ENCODE measurements at places on chromosomes 11 and 22. TPM values are rescaled to one million over a fixed set of nuclear protein-coding genes. Genes with fewer than 3 reads are reported as not detected.

- no peak for DNase-seq
- peaks cover 57% of the 10 kb centered on the region for H3K27me3 ChIP-seq
- H3K36me3 ChIP-seq: no peaks in the 10 kb centered on the region
- H3K4me1 ChIP-seq: no peaks in the 10 kb centered on the region
- H3K4me3 ChIP-seq: no peak overlapping the region
- no peak overlapping the region for H3K27ac ChIP-seq
Measured at GRCh38 chr22:46538814-46539160, 1.4 kb upstream of the CELSR1 start.

GRCh38 chr22:46088541-46089311 is 61.6 kb upstream of the PPARA start:
- no peak overlapping the region for H3K4me3 ChIP-seq
- peak; percentile 83 for DNase-seq
- no peaks in the 10 kb centered on the region for H3K27me3 ChIP-seq
- H3K27ac ChIP-seq: peak overlapping the region; percentile 97
- H3K4me1 ChIP-seq: no peaks in the 10 kb centered on the region

- no peaks in the 10 kb centered on the region for H3K4me1 ChIP-seq
- H3K4me3 ChIP-seq: no peak overlapping the region
- H3K36me3 ChIP-seq: no peaks in the 10 kb centered on the region
Measured at GRCh38 chr22:17322511-17322910, 46.7 kb upstream of the CECR2 start.

Gene SYT12
- total RNA-seq: not detected

DNA sequence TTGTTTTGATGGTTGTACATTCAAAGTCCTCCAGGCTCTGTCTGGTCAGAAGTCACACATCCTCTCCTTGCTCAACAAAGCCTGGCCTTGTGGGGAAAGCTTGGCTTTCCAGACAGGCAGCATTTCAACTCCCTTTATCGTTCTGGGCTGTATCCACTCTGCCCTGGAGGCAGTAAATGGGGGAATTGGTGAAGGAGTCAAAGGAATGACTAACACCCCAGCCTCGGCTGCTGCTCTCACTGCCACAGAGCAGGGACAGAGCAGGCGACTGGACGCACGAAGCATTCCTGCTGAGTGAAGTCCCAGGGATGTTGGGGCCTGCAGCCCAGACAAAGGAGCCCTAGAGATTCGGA is 52.8 kb downstream of the WNT11 start:
- peaks cover 11% of the 10 kb centered on the region for H3K4me1 ChIP-seq
- no peak overlapping the region for H3K27ac ChIP-seq
- no peak for DNase-seq
- no peak overlapping the region for H3K4me3 ChIP-seq

All from sigmoid colon (tissue), 7 donors.